ENCODE measurements at places on chromosomes 7 and 10.

DNA sequence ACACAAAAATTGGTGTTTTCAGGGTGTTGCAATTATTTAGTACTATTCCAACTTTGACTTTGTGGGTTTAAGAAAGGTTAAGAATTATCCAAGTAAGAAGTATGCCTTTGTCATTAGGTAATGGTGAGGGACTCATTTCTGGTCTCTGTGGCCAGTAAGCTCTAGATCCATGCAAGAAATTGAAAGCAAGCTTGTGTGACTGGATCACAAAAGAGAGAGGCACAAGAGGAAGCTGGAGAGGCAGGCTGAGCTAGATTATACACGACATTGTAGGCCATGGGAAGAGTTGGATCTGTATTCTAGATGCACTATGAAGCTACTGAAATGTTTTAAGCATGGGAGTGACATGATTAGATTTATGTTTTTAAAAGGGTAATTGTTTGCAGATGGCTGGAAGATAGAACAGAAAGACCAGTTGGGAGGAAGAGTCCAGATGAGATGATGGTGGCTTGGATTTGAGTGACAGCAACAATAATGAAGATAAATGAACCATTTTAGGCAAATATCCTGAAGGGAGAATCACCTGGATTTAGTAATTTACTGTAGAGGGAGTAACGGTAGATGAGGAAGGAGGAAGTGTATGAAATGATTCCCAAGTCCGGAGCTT is 50.0 kb downstream of the CALD1 start:
- no peak for DNase-seq

GRCh38 chr10:68603766-68604165 is 43.6 kb downstream of the TET1 start:
- no peak for DNase-seq

DNA sequence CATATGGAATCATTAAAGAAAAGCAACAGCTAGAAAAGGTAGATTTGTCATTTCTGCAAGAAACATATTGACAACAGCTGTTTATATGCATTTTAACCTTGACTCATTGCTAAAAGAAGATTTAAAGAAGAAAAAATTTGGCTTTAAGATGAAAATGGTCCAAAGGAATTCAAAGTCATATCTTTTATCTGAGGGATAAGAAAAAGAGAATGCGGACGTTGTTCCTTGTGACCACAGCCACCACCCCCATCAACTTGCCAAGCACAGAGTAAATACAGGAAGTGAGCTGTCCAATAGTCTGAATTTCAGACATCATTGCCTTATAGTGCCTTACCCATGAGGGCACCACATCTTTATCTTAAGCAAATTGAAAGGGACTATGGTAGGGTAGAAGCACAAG is 7.3 kb upstream of the CRPPA start:
- no peak for DNase-seq

DNA sequence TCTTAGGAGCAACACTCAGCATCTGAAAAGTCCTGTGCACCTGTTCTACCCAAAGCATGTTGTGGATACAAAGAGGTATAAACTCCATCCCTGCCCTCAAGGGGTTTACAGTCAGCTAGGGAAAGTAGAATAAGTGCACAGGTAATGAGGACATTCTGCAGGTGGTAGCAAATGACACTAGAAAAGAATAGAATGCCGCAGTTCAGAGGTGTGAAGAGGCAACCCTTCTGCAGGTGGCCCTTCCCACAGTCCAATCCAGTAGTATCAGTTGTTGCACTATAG is 36.7 kb downstream of the WBP1L start:
- DNase-seq = no peak

- DNase-seq = no peak
These were observed 559.7 kb upstream of the LRRN3 start for GRCh38 chr7:110531186-110531585.

- DNase-seq = no peak
These were observed 99.0 kb upstream of the ITGB1 start for GRCh38 chr10:33056828-33057596.
